GM13976 (cell line): ENCODE measurements at places on chromosomes 16 and 17.
A peak's percentile ranks its signal among the peaks of the same experiment; 100 is the strongest.

- no peak for DNase-seq
These were observed 2.4 kb upstream of the PSMD11 start for GRCh38 chr17:32441886-32442285.

DNA sequence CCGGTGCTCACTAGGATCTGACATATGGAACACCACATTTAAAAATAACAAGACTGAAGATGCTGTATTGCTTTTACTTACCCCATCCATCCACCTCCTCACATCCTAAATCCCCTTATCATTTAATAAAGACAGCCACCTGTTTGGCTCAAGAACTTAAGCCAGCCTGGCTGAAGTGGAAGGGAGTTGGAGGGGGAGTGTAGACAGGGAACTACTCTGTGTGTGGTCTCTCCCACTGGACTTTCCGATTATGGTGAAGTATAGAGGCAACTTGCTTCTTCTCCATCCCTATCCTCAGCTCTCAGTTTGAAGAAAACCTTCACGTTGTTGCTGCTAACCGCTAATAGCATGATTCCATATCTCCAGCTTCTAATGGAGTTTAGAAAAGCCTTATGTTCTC is 313.4 kb downstream of the CDH11 start:
- DNase-seq = no peak

- DNase-seq = no peak
These were observed 13.2 kb upstream of the SLC16A5 start for GRCh38 chr17:75074532-75074931.

GRCh38 chr17:21592774-21593173 is 99.5 kb upstream of the KCNJ18 start:
- DNase-seq = no peak

GRCh38 chr17:32268734-32269288 is 3.2 kb downstream of the RHBDL3 start:
- no peak for DNase-seq

- no peak for DNase-seq
These were observed 22.1 kb downstream of the CDC42EP4 start for GRCh38 chr17:73289549-73290254.

GRCh38 chr16:74296104-74296431 is 546 bp upstream of the PSMD7 start:
- DNase-seq = no peak

GRCh38 chr16:56888806-56889205 is 23.8 kb downstream of the SLC12A3 start:
- peak; percentile 78 for DNase-seq

DNA sequence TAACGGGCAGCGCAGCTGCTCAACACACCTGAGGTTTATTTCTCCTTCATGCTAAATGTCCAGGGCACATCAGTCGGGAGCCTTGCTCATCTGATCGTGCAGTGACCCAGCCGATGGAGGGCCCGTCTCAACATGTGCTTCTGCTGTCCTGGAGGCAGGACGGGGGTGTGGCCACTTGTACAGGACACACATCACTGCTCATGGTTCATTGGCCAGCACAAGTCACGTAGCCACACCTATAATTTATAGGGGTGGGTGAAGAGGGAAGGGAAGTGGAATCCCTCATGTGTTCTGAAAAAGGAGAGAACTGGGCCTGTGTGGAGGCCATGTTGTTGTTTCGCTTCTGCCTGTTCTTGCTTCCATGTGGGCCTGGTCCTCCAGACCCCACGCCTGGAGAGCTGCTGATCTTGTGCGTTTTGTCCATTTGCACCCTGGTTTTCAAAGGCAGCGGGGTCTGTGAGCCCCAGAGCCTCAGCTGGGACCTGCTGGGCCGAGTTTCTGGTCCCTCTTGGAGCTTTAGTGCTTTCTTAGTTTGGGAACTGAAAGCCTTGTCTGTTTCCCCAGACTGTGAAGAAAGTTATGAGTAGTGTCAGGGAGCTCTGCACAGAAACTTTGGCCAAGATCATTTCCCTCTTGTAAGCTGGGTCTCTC is 60.5 kb downstream of the CMIP start:
- peak; percentile 84 for DNase-seq

- DNase-seq = no peak
These were observed 68.8 kb upstream of the AKTIP start for GRCh38 chr16:53571763-53572162.

DNA sequence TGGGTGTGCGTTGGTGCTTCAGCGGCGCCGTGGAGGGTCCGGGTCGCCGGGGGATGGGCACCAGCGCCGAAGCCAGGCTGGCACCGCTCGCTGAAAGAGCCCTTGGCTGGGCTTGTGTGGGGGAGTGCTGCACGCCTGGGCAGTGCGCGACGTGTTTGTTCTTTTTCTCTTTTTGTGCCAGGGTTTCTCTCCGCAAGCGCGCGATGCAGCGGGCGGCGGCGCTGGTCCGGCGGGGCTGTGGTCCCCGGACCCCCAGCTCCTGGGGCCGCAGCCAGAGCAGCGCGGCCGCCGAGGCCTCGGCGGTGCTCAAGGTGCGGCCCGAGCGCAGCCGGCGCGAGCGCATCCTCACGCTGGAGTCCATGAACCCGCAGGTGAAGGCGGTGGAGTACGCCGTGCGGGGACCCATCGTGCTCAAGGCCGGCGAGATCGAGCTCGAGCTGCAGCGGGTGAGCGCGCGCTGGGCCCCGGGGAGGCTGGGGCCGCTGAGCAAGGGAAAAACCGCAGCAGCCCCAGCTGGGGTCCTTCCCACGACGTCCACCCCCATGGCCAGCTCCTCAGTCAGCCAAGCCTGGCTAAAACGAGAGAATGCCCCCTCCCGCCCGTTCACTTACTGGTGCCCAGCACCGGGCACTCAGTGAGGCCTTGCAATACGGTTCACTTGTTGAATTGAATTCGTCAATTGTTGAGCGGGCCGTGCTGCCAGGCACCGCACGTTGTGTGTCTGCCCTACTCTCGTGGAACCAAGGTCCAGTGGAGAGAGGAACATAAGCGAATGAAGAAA is 541 bp downstream of the GPT2 start:
- DNase-seq = no peak

DNA sequence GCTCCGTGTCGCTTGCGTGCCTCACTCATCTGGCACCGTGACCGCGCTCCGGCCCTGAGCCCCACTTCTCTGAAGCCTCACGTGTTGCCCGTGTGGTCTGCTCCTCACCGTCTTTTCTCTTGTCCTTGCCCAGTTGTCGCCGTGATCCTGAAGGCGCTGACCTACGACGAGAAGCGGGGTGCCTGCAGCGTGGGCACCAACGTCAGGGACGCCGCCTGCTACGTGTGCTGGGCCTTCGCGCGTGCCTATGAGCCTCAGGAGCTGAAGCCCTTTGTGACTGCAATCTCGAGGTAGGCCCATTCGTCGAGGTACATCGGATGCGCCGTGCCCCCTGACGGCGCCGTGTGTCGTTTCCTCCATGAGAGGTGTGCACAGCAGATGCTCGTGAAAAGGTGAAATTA is 30.3 kb upstream of the ZNF750 start:
- DNase-seq = no peak

- no peak for DNase-seq
These were observed 2.3 kb downstream of the MRC2 start for GRCh38 chr17:62629556-62630364.

- no peak for DNase-seq
These were observed 127.9 kb upstream of the CDH11 start for GRCh38 chr16:65249768-65250167.

- DNase-seq = no peak
These were observed 855 bp upstream of the MEOX1 start for GRCh38 chr17:43662413-43663141.

- DNase-seq = no peak
These were observed 15.2 kb upstream of the CA4 start for GRCh38 chr17:60134396-60135150.

GRCh38 chr16:88533932-88534637 is 36.1 kb upstream of the ZC3H18 start:
- peak; percentile 97 for DNase-seq

GRCh38 chr16:88883946-88884345 is 17.5 kb upstream of the PABPN1L start:
- DNase-seq = no peak

DNA sequence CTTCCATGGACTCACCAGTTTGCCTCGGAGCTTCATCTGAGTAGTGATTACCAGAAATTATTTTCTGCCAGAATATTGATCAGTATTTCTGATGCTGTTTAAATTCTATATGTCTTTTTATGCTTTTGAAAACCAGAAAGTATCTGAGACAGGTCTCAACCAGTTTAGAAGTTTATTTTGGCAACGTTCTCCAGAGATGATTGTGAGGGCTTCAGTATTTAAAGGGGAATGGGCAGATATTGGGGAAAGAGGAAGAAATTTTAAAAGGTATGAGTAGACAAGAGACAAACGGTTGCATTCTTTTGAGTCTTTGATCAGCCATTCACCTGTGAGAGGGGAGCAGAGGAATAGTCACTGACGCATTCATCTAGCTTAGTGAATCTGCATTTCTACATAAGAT is 44.4 kb upstream of the ABCC11 start:
- DNase-seq = no peak

DNA sequence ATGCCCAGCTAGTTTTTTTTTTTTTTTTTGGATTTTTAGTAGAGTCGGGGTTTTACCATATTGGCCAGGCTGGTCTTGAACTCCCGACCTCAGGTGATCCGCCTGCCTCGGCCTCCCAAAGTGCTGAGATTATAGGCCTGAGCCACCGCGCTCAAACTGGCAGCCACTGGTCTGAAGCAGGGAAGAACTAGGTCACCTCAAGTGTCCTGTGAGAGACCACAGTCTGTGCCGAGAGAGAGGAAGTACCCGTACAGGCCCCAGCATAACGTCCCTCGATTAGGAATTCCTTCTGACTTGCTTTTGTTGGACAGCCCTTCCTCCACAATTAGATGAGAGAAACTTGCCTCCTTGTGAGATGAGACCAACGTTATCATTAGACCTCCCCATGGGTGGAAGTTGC is 13.7 kb upstream of the CD300E start:
- no peak for DNase-seq

DNA sequence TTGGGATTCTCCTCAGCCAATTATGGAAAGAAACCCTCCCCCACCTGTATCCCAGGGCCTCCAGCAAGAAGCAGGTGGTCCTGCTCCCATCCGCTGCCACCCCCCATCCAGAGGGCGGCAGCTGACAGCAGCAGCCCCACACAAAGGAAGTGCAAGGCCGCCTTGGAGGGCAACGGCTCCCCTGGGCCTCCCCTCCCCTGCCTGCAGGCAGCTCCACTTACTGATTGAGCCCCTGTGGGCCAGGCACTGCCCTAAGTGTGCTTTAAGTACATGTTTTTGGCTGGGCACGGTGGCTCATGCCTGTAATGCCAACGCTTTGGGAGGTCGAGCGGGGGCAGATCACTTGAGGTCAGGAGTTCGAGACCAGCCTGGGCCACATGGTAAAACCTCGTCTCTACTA is 257.6 kb downstream of the PARN start:
- DNase-seq = no peak

- DNase-seq = no peak
These were observed 84.6 kb downstream of the PARN start for GRCh38 chr16:14545346-14545884.

DNA sequence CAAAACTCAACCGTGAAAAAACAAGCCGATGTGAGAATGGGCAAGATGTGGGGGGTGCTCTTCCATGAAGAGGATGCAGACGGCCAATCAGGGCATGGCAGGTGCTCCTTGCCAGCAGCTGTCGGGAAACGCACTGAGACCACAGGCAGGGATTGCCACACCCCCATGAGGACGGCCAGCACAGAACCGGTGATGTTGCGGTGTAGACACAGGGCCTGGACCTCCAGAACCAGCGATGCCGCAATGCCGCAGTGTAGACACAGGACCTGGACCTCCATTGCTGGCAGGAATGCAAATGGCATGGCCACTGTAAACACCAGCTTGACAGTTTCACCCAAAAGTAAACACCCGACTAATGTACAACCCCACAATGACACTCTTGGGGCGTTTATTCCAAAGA is 164.9 kb downstream of the BANP start:
- DNase-seq = no peak

DNA sequence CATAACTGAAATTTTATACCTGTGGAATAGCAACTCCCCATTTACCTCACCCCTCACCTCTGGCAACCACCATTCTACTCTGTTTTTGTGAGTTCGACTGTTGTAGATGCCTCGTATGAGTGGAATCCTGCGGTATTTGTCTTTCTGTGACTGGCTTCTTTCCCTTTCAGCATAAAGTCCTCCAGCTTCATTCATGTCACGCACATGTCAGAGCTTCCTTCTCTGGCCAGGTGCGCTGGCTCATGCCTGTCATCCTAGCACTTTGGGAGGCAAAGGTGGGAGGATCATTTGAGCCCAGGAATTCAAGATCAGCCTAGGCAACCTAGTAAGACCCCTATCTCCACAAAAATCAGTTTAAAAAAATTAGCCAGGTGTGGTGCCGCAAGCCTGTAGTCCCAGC is 278.4 kb downstream of the PARN start:
- DNase-seq = no peak

- DNase-seq = no peak
These were observed 10.5 kb upstream of the NUDT7 start for GRCh38 chr16:77711775-77712174.

DNA sequence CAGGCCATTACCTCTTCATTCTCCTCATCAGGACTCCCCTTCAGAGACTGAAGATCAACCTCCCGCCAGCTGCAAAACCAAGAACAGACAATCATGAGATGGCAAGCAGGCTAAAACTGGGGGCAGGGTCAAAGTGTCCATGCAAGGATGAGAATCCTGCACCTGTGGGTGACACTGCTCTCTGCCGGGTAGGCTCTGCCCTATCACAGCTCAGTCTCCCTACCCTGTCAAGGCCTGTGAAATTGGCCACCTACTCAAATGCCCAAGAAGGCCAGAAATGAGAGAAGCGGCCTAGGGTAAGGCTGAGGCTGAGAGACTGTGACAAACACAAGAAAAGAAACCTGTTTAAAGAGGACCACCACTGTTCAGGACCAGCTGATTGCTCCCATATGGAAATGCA is 34.3 kb downstream of the STH start:
- DNase-seq = no peak

GRCh38 chr17:78971756-78972506 is 7.8 kb downstream of the LGALS3BP start:
- no peak for DNase-seq

DNA sequence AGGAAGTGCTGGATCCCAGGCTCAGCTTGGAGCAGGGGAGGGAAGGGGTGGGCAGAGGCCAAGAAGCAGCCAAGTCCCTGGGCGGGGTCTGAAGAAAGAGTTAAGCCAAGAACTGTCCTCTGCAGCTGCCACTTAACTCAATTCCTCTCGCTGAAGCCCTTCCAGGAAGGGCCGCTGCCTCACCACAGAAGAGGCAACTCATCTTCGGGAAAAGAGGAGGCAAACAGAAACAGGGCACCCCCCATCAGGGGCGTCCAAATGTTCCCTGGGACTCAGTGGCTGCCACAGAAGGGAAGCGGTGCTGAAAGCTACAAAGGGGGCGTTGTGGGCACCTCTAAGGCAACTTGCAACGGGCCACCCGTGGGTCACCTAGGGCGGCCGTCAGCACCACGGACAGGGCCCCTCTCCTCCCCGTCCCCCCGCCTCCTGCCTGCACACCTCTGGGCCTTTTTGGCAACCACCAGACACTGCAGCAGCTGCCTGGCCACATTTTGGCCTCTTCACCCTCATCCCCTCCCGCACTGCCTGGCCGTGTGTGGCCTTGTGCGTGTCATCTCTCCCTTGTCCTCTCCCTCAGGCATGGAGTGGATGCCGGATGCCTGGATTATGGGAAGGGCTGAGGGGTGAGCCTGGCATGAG is 2.5 kb downstream of the TLCD3B start:
- DNase-seq = no peak
